ENCODE measurements at places on chromosomes 12 and 14.

GRCh38 chr14:34997762-34998161 is 15.0 kb downstream of the SRP54 start:
- peak; percentile 42 for DNase-seq

DNA sequence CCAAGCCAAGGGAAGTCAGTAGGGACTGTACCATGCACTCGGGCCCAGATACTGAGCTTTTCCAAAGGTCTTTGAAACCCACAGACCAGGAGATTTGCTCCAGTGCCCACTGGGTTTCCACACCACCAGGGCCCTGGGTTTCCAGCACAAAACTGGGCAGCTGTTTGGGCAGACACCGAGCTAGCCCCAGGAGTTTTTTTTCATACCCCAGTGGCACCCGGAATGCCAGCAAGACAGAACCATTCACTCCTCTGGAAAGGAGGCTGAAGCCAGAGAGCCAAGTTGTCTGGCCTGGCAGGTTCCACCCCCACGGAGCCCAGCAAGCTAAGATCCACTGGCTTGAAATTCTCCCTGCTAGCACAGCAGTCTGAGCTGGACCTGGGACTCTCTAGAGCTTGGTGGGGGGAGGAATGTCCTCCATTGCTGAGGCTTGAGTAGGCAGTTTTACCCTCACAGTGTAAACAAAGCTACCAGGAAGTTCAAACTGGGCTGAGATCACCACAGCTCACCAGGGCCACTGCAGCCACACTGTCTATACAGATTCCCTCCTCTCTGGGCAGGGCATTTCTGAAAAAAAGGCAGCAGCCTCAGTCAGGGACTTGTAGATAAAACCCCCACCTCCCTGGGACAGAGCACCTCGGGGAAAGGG is 793.7 kb downstream of the RPS29 start:
- no peak for DNase-seq

DNA sequence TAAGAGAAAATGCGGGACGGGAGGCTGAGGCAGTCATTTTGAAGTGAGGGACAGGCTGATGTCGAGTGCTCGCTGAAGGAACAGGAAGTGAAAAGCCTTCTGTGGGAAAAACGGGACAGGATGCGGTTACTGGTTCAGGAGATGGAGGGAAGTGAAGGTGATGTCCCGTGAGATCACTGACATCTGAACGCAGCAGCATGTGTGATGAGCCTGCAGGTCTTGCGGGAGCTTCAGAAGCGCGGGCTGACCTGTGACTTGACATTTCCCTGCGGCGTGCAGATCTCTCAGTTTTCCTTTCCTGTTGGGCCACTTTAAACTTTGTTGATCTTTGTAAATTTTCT is 77.8 kb downstream of the DDX51 start:
- no peak for DNase-seq

GRCh38 chr12:2924019-2924418 is 33.3 kb downstream of the TULP3 start:
- DNase-seq = no peak

DNA sequence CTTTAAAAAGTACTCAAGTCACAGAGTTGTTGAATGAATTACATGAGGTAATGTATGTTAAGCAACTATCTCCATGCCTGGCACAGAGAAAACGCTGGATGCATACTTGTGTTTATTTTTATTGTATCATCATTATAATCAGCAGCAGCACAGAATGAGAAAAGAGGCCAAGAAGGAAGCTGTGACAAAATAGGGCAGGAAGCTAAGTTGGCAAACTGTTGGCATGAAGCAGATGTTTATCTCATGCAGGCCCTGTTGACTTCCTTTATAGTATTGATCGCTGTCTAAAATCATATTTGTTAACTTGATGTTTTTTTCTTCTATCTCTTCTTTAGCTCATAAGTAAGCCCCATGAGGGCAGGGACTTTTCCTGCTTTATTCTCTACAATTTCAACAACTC is 466.6 kb downstream of the TRHDE start:
- no peak for DNase-seq

- no peak for DNase-seq
Measured at GRCh38 chr12:47982311-47982710, 18.9 kb downstream of the TMEM106C start.

DNA sequence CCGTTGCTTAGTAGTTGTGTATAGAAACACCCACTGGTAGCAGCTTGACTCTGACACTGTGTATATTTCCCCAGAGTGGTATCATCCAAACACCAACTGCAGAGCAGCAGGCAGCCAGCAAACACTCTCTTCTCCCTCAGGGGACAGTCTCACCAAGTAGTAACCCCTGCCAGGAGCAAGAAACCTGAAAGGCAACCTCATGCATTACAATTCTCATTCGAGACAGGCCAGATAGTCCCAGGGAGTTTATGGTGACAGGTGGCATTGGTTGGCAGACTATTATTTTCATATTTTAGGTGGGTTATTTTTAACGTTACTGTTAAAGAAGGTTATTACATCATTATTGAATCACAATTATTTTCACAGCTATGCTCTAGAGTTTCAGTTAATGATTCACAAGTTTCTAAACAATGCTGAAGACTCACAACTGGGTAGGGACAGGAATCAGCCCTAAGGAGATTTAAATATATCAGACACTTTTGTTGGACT is 222.8 kb downstream of the EGLN3 start:
- DNase-seq = no peak

GRCh38 chr14:33524244-33524643 is 426.6 kb downstream of the EGLN3 start:
- no peak for DNase-seq

DNA sequence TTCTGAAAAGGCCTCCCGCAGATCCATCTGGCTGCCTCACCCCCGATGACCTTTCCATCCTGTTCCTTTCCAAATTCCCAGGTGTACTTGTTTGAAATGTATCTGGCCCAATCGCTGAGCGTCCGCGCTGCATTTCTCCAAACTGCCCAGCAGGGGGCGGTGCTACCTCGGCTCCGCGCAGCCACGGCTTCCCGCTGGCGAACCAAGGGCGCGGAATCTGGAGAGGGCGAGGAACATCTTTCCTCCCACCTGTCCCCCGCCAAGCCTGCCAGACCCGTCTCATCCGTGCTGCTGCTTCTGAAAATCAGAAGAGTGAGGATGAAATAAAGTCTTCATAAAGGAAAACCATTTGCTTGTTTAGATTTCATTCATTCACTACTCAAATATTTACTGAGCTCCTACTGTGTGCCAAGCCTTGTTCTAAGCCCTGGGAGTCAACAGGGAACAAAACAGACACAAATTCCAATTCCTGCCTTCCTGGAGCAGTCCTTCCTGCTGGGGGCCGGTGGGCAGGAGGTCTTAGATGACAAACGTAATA is 16.8 kb upstream of the MYL2 start:
- peak; percentile 30 for DNase-seq

DNA sequence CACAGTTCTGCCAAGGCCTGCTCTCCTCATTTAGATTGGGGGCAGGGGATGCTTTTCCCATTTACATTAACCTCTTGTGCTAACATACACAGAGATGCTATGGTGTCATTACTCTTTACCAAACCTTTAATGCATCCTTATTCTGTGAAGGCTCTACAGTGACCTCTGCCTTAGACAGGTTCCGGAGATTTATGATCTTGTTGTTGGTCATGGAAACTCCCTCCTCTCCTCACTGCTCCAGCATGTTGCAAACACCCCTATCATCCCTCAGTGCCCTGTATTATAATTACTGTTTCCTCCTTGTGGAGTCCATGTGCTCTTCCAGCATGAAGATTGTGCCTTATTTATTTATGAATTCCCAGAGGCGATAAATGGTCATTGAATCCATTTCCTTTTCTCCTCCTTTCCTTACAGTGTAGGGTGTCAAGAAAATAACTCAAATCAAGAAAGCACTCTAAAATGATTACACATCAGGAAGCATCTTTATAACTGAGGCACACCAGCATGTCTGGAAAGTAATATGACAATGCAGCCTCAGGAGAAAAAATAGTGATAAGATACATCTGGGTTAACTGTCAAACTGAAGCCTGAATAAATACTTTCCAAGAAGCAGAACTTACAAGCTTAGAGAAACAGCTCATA is 37.8 kb downstream of the RTN1 start:
- DNase-seq = no peak

GRCh38 chr12:117837737-117838050 is 131.1 kb downstream of the KSR2 start:
- DNase-seq = no peak

DNA sequence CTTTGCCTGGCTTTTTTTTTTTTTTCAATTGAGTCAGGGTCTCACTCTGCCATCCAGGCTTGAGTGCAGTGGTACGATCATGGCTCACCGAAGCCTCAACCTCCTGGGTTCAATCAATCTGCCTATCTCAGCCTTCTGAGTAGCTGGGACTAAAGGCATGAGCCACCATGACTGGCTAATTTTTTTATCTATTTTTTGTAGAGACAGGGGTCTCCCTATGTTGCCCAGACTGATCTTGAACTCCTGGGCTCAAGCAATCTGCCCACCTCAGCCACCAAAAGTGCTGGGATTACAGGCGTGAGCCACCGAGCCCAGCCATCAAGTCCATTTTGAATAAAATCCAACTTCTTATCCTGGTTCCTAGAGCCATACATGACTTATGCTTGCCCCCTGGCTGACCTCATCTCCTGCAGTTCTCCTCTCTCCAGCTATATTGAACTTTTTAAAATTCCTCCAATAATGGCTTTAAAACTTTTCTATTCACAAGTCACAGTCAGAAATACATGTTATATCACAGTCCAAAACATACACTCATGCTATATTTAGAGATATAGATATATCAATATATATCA is 10.4 kb upstream of the RND1 start:
- no peak for DNase-seq

DNA sequence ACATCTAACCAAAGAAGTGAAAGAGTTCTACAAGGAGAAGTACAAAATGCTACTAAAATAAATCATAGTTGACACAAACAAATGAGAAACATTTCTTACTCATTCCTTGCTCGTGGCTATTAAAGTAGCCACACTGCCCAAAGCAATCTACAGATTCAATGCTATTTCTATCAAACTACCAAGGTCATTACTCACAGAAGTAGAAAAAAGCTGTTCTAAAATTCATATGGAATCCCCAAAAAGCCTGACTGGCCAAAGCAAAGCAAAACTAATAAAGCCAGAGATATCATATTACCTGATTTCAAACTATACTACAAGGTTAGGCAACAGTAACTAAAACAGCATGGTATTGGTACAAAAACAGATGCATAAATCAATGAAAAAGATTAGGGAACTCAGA is 305.6 kb downstream of the RPAP3 start:
- no peak for DNase-seq

DNA sequence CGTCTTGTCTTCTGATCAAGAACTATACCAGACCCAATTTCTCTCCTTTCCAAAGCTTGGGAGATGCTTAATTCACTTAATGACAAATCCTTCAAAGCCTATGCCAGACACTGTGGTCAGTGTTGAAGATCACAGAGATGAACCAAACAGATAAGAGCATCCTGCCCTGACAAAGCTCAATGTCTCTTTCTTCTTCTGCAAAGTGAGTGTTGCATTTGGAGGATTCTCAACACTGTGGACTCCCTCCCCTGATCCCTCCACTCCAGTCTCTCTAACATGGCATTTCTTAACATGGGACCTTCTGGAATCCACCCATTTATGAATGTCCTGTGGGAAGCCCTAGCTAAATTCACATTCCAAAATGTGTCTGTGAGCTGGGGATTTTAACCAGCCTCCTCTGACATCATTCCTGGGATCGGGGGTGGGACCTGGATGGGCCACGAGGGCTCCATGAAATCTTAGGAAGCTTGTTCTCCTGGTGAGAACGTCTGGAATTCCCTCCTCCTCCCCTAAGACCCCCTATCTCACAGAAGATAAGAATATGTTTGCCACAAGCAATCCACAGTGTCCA is 20.3 kb downstream of the SYNE3 start:
- no peak for DNase-seq

GRCh38 chr14:52219488-52220084 is 47.9 kb upstream of the PTGDR start:
- DNase-seq = no peak

GRCh38 chr14:72675126-72675525 is 218.8 kb downstream of the DPF3 start:
- DNase-seq = no peak

GRCh38 chr12:3077572-3078081 is 448 bp downstream of the TSPAN9 start:
- no peak for DNase-seq

- no peak for DNase-seq
Measured at GRCh38 chr14:45133683-45134050, 614 bp downstream of the FKBP3 start.
